ENCODE measurements at places on chromosomes 12 and 14. TPM values are rescaled to one million over a fixed set of nuclear protein-coding genes. Genes with fewer than 3 reads are reported as not detected.

Gene MYO1H
- not detected for total RNA-seq

Gene NRIP2
- total RNA-seq, result not detected

Gene ANO2
- total RNA-seq, result 0.18 TPM

Gene DERA
- total RNA-seq, result 33.2 TPM

Gene ZFP36L1
- 14.1 TPM for total RNA-seq

Gene COCH
- total RNA-seq, result 0.14 TPM

Gene KRT3
- total RNA-seq, result not detected

Gene WNT1
- not detected for total RNA-seq

Gene PRB2
- not detected for total RNA-seq

Gene HOXC6
- 0.28 TPM for total RNA-seq

Gene KRT5
- total RNA-seq, result 1.3 TPM

Gene TMEM229B
- 1.0 TPM for total RNA-seq

Gene MFAP5
- 20.3 TPM for total RNA-seq

Gene HOXC12
- not detected for total RNA-seq

Gene TPI1
- 1,630 TPM for total RNA-seq

Gene IL31
- not detected for total RNA-seq

Gene FOXA1
- not detected for total RNA-seq

Gene CLECL1
- not detected for total RNA-seq
